Cardiac septum (tissue), 1 donor: ENCODE measurements at places on chromosomes 13 and 19. TPM values are rescaled to one million over a fixed set of nuclear protein-coding genes. Genes with fewer than 3 reads are reported as not detected.

- no peak for DNase-seq
Observed at GRCh38 chr13:73781384-73781783, 352.8 kb downstream of the KLF12 start.

DNA sequence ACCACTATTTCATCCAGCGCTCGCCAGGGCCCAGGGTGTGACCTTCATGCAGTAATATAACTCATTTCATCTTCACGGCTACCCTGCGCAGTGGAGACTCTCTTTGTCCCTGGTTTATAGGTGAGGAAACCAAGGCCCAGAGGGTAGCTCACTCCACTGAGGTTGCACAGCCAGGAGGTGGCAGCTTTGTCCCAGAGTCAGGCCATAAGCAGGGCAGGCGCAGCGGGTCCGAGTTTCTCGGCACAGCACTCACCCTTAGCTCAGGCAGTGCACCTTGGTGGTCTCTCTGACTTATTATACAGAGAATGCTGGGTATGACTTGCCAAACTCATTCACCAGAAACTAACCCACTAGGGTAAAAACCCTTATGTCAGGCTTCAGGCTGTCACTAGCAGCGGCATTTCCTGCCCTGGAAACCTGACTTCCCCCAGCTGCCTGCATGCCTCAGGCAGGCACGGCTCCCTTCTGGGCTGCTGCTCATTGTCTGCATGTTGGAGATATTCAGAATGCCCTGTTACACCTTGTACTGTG, 24.5 kb downstream of the PPP5C start:
- DNase-seq, result peak; percentile 66

DNA sequence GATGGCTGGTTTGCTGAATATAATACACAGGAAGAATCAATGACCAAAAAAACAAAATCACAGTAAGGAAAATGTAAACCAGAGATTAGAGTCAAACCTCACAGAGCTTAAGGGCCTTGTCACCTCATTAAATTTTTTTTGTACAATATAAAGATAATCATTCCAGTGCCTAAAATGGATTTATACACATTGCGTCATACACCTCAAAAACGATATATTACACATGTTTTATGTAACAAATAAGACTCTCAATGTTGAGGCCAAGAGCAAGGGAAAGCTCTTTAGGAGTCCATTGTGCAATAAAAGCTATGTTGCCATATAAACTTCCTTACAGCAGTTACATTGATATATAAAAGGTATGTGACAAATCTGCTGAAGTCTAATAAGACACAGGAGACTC, 856.7 kb upstream of the SLITRK1 start:
- DNase-seq, result no peak

The ZNF865 gene
- total RNA-seq, result 15.7 TPM

The GAMT gene
- 51.6 TPM for total RNA-seq

The WIZ gene
- total RNA-seq, result 21.6 TPM

The TGFB1 gene
- 26.4 TPM for total RNA-seq

The CDC42EP5 gene
- total RNA-seq, result 14.2 TPM

GRCh38 chr13:30105381-30105780, 202.0 kb downstream of the KATNAL1 start:
- DNase-seq, result peak; percentile 72

DNA sequence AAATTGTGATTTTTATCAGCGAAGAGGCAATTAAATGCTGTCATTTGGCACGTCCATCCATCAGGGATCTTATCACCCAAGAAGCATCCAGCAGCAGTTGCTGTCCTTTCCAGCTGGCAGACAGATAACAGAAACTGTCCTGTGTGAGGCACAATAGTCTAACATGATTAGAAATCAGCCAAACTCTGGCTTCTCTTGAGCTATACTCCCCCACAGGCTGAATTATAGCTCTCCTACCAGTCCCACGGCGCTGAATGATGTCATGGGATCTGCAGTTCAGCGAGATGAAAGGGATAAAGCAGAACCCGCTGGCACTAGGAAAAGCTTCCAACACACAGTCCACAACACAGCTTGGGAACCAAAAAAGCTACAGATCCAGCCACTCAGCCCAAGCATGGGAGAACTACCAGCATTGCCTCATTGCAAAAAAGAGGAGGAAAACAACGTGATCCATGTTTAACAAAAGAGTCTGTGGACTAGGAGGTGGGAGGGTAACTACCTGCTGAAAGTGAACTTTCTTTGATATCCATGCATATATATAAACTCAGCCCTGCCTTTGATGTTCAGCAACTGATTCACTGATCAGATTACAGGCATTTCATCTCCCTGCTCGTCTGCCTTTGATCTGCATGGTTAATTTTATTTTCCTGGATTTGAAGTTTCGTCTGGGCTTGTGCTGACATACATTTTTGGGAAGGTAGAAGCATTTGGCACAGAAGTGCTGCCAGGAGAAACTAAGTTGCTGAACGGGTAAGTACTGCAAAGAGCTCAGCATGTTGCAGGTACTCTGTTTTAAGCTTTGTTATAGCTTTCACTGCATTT, at the start of gene TNFRSF19:
TSS of gene TNFRSF19 (plus strand) at position 314 of the 822 bp plus-strand sequence. CDS start 19,772 bp downstream, outside the sequence.
- DNase-seq, result no peak

The ZNF490 gene
- total RNA-seq, result 5.1 TPM

DNA sequence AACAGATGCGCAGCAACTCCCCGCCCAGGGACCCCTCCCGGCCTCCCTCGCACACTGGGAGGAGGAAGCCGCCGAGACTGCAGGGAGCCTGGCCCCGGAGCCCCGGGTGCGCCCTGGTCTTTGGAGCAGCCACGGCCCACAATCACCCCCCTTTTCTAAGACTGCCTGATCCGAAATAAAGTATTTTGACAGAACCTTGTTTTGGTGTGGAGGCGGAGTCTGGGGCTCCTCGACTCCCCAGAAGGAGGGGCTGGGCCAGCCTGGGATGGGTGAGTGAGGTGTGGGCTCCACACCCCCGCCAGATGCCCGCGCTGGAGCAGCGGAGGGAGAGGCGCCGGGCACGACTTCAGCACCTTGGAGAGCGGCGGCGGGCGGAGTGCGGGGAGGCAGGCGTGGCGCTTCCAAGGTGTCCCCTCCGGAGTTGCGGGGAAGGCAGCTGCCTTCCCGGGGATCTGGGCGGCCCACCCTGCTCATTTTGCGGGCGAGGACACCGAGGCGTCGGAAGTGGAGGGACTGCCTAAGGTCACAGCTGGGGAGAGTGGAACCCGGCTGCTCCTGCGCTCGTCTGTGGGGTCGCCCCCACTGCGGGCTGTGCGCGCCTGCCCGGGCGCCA, 9.4 kb downstream of the SIRT6 start:
- no peak for DNase-seq

The ZNF763 gene
- total RNA-seq, result 3.1 TPM

DNA sequence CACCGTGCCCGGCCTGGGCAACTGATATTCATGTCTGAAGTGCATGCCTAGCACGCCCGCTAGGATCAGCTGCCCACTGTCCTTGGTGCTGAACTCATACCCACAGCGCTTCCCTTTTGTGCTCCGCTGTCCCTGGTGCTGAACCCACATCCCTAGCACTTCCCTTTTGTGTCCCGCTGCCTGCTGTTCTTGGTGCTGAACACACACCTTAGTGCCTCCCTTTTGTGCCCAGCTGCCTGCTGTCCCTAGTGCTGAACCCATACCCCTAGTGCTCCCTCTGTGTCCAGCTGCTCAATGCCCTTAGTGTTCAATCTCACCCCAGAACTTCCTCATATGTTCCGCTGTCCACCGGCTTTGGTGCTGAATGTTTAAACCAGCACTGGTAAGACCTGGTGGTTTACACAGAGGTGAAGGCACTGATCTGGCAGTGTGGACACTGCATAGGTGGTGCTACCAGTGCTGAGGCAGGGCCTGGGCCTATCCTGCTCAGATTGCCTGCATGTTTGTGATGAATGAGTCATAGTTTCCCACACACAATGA, 26.3 kb upstream of the SIGLEC11 start:
- peak; percentile 93 for DNase-seq

The ZNF225 gene
- total RNA-seq, result 3.3 TPM

DNA sequence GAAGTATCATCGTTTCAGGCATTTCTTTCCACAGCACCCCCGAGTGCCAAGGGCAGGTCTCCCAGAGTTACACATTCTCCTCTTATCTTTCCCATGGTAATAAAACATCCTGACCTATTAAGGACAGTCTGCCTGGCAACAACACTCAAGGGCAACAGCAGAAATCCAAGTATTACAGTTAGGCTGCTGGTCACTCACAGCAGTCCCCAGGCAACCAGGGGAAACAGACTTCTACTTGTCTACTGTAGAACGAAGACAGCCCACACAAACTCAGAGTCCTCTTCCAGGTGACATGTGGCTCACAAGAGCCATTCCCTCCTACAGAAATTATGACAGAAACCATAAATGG, 24.3 kb downstream of the RCBTB1 start:
- no peak for DNase-seq

The ADAMTSL5 gene
- total RNA-seq, result 69.7 TPM

The S1PR2 gene
- 3.6 TPM for total RNA-seq

The MZF1 gene
- total RNA-seq, result 12.4 TPM

DNA sequence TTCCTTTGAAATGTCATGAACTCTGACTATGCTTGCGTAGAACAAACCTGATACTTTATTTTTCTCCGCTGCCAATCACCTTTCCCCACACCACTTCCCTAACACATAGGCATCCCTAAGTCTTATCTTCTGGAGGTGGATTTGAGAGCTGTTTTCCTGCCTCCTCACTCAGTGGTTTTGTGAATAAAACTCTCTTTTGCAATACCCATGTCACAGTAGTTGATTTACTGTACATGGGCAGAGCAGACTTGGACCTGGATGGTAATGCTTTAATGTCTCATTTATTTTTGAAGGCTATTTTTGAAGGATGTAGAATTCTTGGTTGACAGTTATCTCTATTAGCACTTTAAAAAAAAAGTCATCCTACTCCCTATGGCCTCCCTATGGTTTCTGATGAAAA, 881.8 kb downstream of the SLITRK5 start:
- no peak for DNase-seq

The USPL1 gene
- 9.8 TPM for total RNA-seq

- no peak for DNase-seq
Observed at GRCh38 chr13:68099631-68100030, 869.5 kb upstream of the PCDH9 start.

DNA sequence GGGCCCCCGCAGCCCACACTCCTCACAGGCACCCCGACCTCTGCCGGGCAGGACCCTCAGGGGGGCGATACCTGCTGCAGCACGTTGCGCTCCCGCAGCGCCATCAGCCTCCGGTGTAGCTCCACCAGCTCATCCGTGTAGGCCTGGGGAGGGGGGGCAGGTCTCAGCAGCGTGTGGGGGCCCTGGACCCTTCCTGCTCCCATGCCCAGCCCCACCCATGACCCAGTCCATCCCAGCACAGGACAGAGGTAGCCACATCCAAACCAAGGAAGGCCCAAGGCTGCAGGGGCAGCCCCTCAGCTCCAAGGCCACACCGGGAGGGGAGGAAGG, 66.5 kb downstream of the MLLT1 start:
- peak; percentile 67 for DNase-seq

GRCh38 chr13:57627663-57628062, 3.9 kb upstream of the PCDH17 start:
- no peak for DNase-seq

DNA sequence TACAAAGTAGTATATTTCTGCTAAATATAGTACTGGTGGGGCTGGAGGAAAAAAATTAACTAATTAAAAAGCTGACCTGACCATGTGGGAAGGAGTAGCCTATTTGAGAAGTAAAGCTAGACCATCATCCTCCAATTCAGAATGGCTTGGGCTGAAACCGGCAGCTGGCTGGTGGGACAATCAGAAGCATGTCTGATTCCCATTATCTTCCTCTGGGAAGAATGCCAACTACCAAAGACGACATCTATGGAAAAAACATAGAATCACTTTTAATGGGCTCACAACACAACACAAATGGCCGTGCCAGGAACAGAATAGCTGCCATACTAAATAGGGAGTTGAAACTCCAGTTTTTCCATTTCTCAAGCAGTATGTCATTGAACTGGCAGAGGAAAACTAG, 120.4 kb upstream of the FREM2 start:
- no peak for DNase-seq

- DNase-seq, result no peak
Observed at GRCh38 chr19:29098091-29098490, 114.9 kb downstream of the UQCRFS1 start.

GRCh38 chr13:41588899-41589298, 131.5 kb downstream of the RGCC start:
- no peak for DNase-seq

- no peak for DNase-seq
Observed at GRCh38 chr13:41231786-41232185, 31.6 kb downstream of the MTRF1 start.

The NOSIP gene
- total RNA-seq, result 34.5 TPM

GRCh38 chr13:20362484-20363041, 130.4 kb upstream of the GJB6 start:
- DNase-seq, result no peak

GRCh38 chr19:13938301-13939064, at the start of gene PODNL1:
TSS of gene PODNL1 (minus strand) at chr19:13938417. CDS start at chr19:13938181, 236 bp downstream.
- no peak for DNase-seq

GRCh38 chr13:44240611-44241145, 132.9 kb upstream of the SERP2 start:
- no peak for DNase-seq

The CNMD gene
- total RNA-seq, result not detected

The POU4F1 gene
- 0.11 TPM for total RNA-seq

The KIR3DL1 gene
- total RNA-seq, result not detected

The CASP14 gene
- total RNA-seq, result not detected

The F10 gene
- total RNA-seq, result 13.7 TPM

DNA sequence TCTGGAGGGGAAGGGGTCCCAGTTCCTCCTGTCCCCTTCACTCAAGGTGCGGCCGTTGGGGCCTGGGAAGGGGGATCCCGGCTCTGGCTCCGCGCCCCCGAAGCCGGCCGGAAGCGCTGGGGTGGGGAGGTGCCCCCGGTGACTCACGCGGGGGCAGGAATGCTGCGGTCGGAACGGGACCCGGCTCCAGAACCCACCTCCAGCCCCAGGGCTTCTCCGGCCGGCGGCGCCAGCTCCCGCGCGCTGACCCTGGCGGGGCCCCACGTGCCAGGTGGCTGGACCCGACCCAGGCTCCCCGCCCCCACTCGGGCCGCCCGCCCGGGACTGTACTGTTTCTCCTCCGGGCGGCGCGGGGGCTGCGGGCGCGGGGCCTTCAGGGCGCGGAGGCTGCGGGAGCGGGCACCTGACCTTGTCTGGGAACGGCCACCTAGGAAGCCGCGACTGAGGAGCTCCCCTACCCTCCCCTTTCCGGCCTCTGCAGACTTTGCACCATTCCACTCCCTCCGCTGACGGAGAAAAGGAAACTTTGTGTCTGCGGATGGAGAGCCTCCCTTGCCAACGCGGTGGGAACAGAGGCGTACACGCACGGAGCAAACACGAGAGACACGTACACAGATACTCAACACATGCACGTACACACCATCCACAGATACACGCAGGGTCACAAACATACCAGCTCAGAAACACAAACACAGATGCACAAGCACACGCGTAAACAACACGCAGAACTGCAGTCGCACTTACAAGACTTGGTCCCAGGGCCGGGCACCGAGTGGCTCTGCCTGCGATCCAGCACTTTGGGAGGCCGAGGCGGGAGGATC, 7.2 kb downstream of the AXL start:
- peak; percentile 82 for DNase-seq

GRCh38 chr13:99307247-99307646, at the start of gene GPR183:
TSS of gene GPR183 (minus strand) at chr13:99307399. CDS start at chr13:99296145, 11,254 bp downstream.
- no peak for DNase-seq
